Activated T-helper 2 cell treated with anti-CD3 and anti-CD28 coated beads, Interferon-gamma antibody, Interleukin-2, Interleukin-4, amounts not matched to agents 10 μg/mL and 5 μg/mL and 100 μg/mL, durations not matched to agents 14 hours and 24 hours and 36 hours (primary cell): ENCODE measurements at places on chromosomes 4 and X. TPM values are rescaled to one million over a fixed set of nuclear protein-coding genes. Genes with fewer than 3 reads are reported as not detected.
A peak's percentile ranks its signal among the peaks of the same experiment; 100 is the strongest.

DNA sequence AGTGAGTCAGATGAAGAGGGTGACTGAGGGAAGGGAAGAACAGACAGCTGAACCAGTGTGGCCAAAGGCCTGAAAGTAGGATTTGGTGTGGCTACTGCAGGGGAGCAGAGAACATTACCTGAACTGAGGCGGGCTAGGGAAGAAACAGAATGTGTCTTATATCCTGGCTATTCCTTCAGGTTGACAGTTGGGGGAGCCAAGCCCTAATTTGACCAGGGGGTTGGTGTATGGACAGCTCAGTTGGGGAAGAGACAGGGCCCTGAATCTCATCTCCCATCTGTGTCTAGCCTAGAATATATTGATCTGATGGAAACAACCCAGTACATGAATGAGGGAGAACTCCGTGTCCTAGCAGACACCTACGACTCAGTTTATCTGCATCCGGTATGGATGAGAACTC lies 4.2 kb downstream of the HDAC6 start:
- no peak for DNase-seq

DNA sequence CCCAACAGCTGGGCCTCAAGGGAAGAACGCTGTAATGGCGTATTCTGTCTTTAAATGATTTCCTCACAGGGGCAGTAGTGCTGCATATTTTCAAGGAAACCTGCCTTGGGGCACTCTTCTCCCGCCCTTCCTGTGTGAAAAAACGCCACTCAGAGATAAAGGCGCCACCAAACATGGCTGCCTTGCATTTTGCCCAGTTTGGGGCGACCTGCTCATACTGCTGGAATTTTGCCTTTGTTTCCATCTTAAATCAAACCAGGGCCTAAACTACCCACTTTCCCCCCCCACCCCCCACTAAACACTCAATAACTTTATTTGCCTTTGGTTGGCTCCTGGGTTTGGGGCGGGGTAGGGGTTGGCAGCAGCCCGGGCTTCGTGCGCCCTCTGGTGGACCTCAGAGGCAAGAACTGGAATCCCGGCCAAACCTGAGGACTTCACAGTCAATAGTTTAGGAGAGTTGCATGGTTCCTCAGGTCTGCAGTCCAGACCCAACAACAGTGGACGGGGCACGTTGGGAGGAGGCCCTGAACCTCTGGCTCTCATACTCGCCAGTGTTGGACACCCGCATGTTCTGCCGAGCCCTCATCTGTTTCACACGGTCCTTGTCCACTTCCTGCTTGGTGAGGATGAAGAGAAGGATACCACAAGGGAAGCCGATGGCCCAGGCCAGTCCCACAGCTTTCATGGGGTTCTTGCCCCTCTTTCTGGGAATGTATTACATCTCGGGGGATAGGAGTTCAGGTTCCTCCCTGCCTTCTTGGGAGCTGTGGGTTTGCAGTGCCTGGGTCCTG lies 220.1 kb upstream of the STK26 start:
- no peak for DNase-seq

- DNase-seq, result no peak
These were observed 64.8 kb upstream of the RBPJ start for GRCh38 chr4:26255989-26256388.

- DNase-seq, result no peak
These were observed 22.0 kb upstream of the TMPRSS11B start for GRCh38 chr4:68267433-68267944.

- no peak for DNase-seq
These were observed 257.7 kb upstream of the SPOCK3 start for GRCh38 chr4:167492007-167492406.

- no peak for DNase-seq
These were observed 41.6 kb downstream of the CPEB2 start for GRCh38 chr4:15043922-15044321.

DNA sequence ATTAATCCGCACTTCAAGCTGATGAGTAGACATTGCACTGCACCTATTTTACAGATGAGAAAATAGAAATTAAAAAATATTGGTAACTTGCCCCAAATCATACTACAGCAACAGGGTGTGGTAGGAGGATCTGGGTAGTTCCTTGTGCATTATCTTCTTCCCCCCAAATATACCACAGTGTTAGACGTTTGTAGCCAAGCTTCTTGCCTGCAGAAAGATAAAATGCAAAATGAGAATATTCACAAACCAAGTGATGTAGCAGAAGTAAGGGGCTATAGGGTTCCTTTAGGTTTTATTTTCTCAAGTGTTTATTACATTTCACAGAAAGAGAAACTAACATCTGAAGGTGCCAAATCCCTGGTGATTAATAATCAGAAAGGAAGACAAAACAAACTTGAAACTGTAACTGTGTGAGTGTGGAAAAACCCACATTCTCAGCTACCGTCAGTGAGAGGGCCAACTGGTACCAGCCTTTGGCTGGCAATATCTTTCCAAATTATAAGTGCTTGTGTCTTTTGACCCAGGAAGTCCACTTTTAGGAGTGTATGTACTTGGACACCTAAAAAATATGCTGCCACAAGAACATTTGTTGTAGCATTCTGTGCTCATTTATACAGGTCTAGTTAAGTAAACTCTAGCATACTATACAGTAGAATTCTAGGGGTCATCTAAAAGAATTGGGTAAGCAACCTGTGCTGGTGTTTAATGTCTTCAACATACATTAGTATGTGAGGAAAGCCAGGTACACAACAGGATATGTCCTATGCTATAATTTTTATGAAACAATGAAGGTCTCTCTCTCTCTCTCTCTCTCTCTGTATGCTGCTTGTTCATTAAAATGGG lies 6.7 kb upstream of the CD38 start:
- DNase-seq, result peak; percentile 30

DNA sequence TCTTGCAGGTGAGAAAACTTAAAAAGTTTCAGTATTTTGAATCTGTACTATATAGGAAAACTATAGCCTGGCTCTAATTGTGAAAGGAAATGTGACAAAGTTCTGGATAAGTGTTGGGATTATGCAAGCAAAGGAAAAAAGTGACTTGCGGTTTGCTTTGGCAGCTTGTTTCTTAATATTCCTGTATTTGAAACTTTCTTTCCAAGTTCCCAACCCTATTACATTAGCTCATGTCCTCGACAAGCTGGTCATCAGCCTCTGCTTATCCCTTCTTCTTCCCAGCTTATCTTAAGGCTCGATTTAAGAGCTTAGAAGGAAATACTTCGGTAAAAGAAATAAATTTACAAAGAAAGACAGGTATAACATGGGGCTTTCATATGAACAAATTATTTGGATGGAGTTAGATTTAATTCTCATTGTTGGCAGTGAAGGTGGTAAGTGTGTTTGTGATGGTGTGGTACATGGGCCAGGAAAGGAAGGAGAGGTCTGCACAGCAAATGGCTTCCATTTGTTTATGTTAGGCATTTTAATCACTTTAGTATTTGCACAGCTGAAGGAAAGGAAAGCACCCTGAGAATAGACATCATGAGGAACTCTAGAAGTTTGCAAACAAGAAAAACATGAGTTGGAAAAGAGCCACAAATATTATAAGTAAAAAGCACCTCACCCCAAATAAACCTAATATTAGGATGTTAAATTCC lies 5.1 kb upstream of the MYOZ2 start:
- DNase-seq, result no peak

DNA sequence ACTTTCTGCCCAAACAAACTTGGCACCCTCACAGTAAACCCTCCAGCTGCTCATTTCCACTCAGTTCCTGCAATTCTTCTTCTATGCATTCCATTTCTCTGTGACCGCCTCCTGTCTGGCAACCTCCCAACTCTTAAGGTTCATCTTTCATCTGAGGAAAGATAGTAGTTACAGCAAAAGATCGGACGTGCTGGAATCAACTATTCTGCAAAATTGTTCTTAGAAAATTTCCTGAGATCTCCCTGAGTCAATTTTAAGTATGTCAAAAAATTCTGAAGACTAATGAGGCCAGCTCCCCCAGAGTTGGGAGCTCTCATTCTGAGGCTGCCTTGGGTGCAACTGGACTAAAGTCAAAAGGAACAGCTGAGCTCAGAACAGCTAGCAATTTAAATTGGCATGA lies 1026.0 kb downstream of the ADGRL3 start:
- DNase-seq, result no peak

DNA sequence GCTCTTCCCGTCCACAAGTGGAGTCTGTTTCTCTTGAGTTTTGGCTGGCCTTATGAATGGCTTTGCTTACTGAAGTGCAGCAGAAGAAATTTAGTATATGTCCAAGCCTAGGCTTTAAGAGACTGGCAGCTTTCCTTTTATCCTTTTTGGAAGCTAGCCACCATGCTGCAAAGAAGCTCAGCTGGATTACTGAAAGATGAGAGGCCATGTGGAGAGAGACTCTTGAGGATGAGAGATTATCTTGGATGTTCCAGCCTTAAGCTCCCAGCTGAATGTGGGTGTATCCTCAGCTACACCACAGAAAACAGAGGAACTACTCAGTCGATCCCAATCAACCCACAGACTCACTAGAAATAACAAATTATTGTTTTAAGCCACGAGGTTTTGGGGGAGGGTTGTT lies 12.5 kb downstream of the CCNG2 start:
- no peak for DNase-seq

- no peak for DNase-seq
These were observed 74.1 kb upstream of the MAOA start for GRCh38 chrX:43581888-43582539.

GRCh38 chrX:68403038-68403437 lies 30.3 kb downstream of the OPHN1 start:
- DNase-seq, result no peak

DNA sequence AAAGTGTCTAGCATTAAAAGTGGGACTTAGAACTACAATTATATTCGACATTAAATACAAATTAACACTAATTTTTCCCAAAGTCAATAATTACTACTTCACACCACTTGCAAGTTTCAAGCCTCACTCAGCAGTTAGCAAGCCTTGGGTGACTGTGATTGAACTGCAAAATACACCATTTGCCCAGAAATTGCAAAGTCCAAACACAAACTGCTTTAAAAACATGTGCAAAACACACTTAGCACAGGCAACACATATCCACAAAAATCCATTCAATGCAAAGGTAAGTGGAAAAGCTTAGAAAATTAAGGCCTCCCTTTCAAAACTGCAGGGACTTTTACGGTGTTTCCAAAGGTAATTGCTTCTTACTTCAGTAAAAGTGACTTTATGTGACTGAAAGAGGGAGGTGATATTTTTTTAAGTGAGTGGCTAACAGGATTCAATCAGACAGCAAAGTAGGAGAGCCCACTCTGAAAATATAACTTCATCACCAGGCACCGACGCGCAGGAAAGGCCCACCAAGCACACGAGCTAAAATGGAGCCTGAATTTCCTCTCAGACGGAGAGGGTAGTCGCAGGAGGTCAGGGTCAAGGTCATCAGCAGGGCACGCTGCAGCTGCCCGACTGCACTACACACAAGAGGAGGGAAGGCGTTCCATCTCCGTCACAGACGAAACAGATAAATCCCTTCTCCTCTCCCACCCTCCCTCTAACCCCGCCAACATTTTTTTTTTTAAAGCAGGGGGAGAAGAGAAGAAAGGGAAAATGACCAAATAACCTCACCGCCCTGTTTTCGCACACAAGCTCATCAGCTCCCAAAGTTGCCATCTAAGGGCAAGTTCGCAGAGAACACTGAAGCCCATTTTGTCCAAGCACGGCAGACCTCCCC lies 3.1 kb downstream of the ZNF827 start:
- DNase-seq, result no peak

DNA sequence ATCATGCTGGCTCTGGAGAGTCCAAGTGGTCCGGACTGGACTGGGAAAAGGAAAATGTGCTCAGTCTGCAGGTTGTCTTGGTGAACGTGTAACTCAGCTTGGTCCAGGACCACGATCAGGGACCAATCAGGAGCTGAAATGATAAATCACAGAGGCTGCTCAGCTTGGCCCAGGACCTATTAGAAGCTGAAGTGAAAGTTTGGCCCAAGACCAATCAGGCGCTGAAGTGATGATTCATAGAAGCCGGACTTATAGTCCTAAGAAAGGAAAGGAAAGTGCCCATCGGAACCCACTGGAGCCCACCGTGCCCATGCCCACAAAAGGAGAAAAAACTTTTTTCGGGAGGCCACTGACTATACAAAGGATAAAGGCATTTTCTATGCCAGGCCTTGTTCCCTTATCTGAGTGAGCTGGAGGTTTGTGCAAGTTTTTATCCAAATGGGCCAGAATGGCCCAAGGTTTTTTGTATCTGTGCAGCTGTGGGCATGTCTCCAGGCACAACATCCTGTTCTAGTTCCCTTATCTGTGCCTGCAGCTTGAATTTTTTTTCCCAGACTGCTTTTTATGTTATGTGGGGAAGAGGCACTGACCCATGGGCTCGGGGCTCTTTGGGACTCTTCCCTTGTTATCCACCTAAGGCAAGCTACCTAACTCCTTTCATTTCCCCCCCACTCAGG lies 194.4 kb downstream of the FAM133A start:
- no peak for DNase-seq

DNA sequence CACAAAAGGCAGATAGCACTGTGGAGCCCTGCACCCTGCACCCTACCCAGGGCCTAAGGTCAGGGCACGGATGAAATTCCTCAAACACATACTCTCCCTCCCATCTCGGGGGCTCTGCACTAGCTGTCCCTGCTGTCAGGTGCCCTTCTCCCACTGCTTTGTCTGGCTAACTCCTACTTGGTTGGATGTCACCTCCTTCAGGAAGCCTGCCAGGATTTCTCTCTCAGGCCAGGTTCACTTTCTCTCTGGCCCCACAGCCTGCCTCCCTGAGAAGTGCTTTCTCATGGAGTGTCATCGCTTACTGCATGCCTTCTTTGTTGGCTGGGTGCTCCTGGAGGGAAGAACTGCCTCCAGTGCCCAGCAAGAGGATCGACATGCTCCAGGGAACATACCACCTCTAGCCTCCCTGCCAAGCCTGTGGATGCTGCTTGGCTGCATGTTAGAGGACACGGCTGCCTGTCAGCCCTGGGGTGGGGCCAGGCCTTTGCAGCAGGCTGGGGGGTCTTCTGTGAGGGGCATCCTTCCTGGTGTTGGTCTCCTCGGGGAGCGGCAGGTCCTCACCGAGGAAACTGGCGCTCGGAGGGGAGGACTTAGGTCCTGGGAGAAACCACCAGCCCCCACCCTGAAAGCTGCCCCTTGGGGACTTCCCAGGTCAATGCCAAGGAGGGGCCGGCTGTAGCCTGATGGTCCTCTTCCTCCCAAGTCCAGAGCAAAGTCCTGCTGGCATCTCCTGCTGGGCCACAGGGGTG lies 15.0 kb downstream of the ABLIM2 start:
- no peak for DNase-seq

SPIN2A gene
- 0.76 and 0.84 TPM in 2 replicates for total RNA-seq

EVC gene
- total RNA-seq, result 1.7 and 2.0 TPM in 2 replicates

FAM9B gene
- 0.41 and 0.87 TPM in 2 replicates for total RNA-seq

ITM2A gene
- 138 and 142 TPM in 2 replicates for total RNA-seq

NUP54 gene
- 74.7 and 75.6 TPM in 2 replicates for total RNA-seq

HSD17B13 gene
- total RNA-seq, result 0.16 and 0.32 TPM in 2 replicates

GSX2 gene
- not detected in 2 replicates for total RNA-seq

SCARB2 gene
- total RNA-seq, result 1.3 and 1.9 TPM in 2 replicates

MAGEA2 gene
- not detected in 2 replicates for total RNA-seq

TMEM47 gene
- total RNA-seq, result not detected in 2 replicates

FRG2 gene
- total RNA-seq, result not detected in 2 replicates
